ENCODE measurements at places on chromosomes 5 and 9. TPM values are rescaled to one million over a fixed set of nuclear protein-coding genes. Genes with fewer than 3 reads are reported as not detected.

Gene ZNF354B
- 9.1 TPM for total RNA-seq

Gene CBY3
- total RNA-seq, result not detected

Gene HBEGF
- total RNA-seq, result 22.6 TPM

Gene IL13
- total RNA-seq, result 2.8 TPM

Gene QSOX2
- 7.2 TPM for total RNA-seq

Gene OR1J1
- total RNA-seq, result not detected

Gene PTGDS
- 66.1 TPM for total RNA-seq

Gene RNF145
- 46.1 TPM for total RNA-seq

Gene CNTNAP3B
- 94.8 TPM for total RNA-seq

Gene SLCO6A1
- not detected for total RNA-seq

Gene ADAMTS13
- total RNA-seq, result 6.0 TPM

Gene ANKRD18A
- total RNA-seq, result not detected

Gene RABGAP1
- 91.7 TPM for total RNA-seq

Gene NUTM2F
- not detected for total RNA-seq

Gene SHB
- 41.7 TPM for total RNA-seq

Gene PCDHB7
- 7.1 TPM for total RNA-seq

Gene C5orf15
- 56.1 TPM for total RNA-seq

Gene MARCOL
- not detected for total RNA-seq

Gene LIX1
- not detected for total RNA-seq

Gene PDE8B
- 59.8 TPM for total RNA-seq

Gene HTR4
- total RNA-seq, result 3.9 TPM

Gene PALM2AKAP2
- 84.2 TPM for total RNA-seq

Gene KIF4B
- not detected for total RNA-seq

Gene PDZD2
- 4.5 TPM for total RNA-seq

Gene DCTN3
- 48.1 TPM for total RNA-seq

Gene MYMK
- total RNA-seq, result not detected

Gene ENTR1
- 43.1 TPM for total RNA-seq

Gene PAEP
- not detected for total RNA-seq

Gene CTSV
- total RNA-seq, result 0.27 TPM

Gene PGM5
- 94.1 TPM for total RNA-seq

Gene MARCHF11
- not detected for total RNA-seq

Data from thoracic aorta (tissue), 2 donors.